ENCODE measurements at places on chromosomes 16 and 17.

DNA sequence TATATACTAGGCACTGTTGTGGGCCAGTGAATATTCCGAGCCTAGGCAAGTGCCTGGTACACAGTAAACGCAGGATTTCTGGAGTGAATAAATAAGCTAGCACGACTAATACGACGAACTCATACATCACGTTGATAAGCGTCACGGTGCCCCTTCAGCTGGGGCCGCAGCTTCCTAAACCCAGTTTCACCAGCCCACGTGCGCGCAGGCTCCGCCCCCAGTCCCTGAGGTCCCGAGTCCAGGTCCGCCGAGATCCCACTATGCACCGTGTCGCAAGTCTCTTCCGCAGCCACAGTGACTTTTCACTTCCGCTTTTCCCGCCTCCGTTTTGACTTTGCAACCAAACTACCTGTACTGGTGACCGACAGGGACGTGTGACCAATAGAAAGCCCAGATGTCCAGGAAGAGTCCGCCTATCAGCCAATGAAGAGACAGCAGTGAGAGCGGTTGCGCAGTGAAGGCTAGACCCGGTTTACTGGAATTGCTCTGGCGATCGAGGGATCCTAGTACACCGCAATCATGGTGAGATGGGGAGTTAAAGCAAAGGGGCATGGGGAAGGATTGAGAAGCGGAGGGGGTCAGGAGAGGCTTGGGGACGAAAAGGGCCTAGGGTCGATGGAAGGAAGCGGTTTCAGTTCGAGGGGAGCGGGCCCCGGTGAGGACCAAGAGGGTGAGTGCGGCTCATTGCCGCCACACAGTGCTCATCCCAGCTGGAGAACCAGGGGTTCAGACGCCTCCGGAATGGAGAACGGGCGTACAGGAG is at the start of gene PSMB3:
Gene PSMB3 (plus strand): TSS at position 434 of the 763 bp plus-strand sequence. CDS start 86 bp downstream, at position 520.
- peak; percentile 100 for DNase-seq

DNA sequence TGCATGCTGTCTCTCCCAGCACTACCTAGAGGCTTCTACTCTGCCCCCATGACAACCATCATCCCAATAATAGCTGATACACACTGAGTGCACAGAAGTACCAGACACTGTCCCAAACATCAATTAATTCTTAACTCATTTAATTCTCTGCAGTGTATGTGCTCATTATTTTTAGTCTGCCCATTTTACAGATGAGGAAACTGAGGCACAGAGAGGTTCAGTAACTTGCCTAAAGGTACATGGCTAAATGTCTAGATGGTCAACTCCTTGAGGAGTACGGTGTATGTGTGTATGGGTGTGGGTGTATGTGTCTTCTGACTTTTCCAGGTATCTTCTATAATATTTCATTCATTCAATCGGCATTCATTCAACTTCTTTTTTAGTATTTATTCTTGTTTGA is 407.9 kb downstream of the SOX9 start:
- DNase-seq, result no peak

DNA sequence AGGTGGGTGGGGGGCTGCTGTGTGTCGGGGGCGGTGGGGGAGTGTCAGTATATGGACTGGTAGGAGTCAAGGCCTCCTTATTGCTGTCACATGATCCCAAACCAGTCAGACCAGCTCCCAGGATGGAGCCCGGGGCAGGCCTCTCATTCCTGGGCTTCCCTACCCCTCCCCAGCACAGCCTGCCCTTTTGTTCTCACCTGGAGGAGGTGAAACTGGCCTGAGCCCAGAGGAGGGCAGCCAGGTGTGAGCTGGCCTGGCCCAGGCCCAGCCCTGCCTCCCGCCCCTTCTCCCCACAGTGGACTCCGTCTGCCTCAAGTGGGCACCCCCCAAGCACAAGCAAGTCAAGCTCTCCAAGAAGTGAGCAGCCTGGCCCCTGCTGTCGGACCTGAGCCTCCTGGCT is 4.6 kb downstream of the PRSS8 start:
- peak; percentile 93 for DNase-seq

GRCh38 chr16:20395946-20396345 is 8.6 kb downstream of the PDILT start:
- no peak for DNase-seq

DNA sequence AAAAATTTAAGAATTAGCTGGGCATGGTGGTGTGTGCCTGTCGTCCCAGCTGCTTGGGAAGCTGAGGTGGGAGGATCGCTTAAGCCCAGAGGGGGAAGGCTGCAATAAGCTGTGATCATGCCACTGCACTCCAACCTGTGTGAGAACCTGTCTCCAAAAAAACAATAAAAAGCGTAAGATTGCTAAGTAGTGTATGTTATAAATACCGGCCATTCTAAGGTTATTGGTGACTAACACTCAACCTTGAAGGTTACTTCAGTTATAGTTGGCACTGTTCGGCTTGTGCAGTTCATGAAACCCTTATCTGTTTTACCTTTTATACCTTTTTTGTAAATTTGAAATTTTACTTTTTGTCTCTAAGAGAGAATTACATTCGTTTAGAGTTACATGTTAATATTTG is 44.0 kb downstream of the PAFAH1B1 start:
- DNase-seq, result no peak

- no peak for DNase-seq
Measured at GRCh38 chr16:11493531-11493929, 93.2 kb downstream of the LITAF start.

DNA sequence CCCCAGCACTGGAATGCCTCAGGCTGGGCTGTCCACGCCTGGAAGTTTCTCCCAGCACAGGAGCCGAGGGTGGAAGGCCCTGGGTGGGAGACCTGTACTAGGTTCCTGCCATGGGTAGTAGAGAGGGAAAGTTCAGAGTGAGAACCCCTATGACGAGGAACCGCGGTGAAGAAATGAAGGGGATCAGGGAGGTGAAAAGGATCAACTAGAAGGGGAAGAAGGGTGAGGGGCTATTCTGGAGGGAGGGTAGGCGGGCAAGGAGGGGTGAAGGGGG is 5.4 kb downstream of the HIC1 start:
- DNase-seq, result no peak

GRCh38 chr17:78623541-78623940 is 46.3 kb upstream of the DNAH17 start:
- no peak for DNase-seq

- no peak for DNase-seq
Measured at GRCh38 chr17:64765191-64765889, 103.2 kb upstream of the SMURF2 start.

- DNase-seq, result peak; percentile 88
Measured at GRCh38 chr17:32486111-32486700, 587 bp upstream of the CDK5R1 start.

- DNase-seq, result no peak
Measured at GRCh38 chr17:77664097-77664729, 294.3 kb upstream of the TNRC6C start.

GRCh38 chr17:38544175-38544838 is 61.4 kb downstream of the SRCIN1 start:
- DNase-seq, result no peak

DNA sequence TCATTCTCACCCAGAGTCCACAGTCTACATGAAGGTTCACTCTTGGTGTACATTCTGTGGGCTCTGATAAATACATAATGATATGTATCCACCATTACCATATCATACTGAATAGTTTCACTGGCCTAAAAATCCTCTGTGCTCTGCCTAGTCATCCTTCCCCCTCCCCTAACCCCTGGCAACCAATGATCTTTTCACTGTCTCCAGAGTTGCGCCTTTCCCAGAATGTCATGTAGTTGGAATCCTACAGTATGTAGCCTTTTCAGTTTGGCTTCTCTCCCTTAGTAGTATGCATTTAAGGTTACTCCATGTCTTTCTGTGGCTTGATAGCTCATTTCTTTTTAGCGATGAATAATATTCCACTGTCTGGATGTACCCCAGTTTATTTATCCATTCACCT is 101.3 kb downstream of the NOG start:
- DNase-seq, result no peak

DNA sequence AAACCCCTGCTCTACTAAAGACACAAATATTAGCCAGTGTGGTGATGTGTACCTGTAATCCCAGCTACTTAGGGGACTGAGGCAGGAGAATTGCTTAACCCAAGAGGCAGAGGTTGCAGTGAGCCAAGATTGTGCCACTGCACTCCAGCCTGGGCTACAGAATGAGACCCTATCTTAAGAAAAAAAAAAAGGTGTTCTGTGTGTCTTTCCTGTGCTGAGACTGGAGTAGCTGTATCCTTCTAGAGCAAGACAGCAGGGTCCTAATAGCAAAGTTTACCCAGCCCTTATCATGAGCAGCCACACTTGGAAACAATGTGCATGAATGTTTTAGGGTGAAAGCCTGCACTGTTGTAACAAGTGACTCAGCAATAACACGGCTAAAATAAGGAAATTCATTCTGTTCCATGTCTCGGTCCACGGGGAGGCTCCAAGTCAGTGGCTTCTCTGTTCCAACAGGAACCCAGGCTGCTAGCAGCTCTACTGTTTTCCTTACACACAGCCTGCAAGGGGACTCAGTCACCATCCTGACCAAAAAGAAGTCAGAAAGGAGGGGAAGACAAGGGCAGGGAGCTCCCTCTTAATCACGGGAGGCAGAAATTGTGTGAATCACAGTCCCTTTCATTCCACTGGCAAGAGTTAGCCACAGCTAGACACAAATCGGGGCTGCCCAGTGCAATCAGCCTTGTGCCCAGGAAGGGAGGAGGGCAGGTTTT is 7.1 kb upstream of the SLC5A11 start:
- DNase-seq, result no peak

DNA sequence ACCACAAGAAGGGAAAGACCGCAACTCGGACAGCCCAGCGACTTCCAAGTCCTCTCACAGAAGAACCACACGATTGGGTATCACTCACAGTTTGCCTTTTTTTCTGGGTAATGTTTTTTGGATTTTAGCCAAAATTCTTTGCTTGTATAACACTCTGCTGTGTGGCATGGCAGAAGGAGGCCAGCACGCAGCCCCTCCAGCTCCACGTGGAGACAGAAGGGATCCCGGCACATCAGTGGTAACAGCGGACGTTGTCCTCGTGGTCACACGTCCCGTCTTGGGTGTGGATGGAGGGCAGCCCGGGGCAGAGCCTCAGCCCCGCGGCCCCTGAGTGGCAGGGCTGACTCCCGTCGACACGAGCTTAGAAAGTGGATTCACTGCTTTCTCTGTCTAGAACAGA is 69.1 kb downstream of the KLHDC4 start:
- DNase-seq, result no peak

GRCh38 chr17:29514792-29515191 is 52.0 kb downstream of the ABHD15 start:
- DNase-seq, result no peak

DNA sequence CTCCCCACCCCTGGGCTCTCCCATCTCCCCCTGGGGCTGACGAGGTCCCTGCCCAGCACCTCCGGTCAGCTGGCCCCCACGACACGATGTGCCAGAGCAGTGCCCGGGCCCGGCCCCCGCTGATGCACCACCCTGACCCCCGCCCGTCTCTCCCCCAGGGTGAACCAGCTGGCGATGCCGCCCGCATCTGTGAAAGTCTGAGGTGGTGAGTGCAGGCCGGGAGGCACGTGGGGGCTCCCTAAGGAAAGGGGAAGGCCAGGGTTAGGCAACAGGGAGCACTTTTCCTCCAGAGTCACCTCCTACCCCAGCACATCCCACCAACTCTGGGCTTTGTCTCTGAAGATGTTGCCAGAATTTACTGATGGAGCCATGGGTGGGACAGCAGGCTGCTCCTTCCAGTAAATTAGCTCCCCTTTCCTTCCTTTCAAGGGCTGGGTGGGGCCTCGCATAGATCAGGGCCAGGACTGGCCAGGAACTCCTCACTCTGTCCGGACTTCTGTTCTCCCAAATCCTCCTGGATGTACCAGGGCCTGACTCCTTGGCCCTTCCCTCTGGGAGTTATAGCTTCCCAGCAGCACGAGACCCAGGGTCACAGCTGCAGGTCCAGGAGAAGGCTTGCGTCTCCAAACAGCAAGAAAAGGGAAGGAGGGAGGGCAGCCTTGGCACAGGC is 18.3 kb downstream of the MYBBP1A start:
- no peak for DNase-seq

GRCh38 chr17:81484195-81484979 is 28.2 kb downstream of the ACTG1 start:
- DNase-seq, result peak; percentile 95

All from H9 (cell line).